ENCODE measurements at places on chromosomes 2 and 18.

DNA sequence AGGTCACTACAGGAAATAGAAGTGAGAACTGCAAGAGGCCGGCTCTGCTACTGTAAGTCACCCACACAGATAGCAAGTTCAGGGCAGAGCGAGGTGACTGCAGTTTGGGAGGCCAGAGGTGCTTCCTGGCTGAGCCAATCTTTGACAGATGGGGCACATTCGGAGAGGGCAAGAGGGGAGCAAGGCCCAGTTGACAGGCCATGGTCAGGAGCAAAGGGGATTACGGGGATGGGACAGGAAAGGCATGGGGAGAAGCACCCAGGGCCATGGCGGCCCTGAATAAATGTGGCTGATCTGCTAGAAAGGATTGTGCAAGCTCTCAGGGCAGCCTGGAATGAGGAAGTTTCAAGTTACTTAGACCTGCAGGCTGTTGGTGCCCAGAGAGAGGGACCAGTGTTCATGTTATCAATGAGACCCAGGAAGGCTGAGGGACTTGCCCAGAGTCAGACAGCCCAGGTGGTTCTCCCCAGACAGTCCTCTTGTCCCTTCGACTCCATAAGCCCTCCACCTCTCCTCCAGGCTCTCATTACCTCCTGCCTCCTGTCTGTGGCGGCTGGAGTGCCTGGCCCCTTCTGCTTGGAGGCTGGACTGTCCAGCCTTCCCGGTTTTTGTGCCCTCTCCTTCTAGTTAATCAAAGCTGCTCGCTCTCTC, 123.3 kb downstream of the CTIF start:
- DNase-seq = peak; percentile 28

- DNase-seq = no peak
These were observed 72.2 kb downstream of the HDAC4 start for GRCh38 chr2:239328351-239329191.

DNA sequence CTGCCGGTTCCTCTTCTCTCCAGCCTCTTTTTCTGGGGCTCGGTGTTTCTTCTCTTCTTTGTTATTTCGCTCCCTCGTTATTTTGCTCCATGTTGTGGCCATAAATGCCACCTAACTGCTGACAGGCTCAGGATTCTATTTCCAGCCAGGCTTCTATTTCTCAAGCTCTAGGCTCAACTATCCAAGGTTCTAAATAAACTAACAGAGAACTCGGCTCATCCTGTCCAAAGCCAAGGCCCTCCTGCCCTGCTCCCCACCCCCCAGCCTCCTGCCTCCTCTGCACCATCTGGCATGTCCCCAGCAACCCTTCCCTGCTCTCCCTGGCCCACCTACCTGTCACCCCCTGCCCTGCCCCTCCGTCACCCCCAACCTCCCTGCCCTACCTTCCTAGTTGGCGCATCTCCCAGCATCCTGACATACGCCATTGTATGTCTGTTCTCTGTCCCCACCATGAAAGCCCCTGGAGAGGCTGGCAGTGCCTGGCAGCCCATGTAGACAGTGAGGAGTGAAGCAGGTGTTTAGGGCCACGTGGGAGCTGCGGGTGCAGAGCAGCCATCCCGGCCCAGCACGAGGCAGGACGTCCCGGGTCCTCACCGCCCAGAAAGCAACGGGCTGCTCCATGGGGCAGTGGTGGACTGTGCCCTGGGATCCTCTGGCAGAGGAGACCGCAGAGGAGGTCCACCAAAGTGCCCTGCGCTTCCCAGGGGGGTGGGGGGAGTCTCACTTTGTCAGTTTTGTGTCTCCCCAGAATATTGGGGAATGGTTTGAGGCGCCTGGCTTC, 186.9 kb downstream of the TWIST2 start:
- no peak for DNase-seq

- no peak for DNase-seq
These were observed 86.9 kb downstream of the TRIB2 start for GRCh38 chr2:12803607-12804006.

DNA sequence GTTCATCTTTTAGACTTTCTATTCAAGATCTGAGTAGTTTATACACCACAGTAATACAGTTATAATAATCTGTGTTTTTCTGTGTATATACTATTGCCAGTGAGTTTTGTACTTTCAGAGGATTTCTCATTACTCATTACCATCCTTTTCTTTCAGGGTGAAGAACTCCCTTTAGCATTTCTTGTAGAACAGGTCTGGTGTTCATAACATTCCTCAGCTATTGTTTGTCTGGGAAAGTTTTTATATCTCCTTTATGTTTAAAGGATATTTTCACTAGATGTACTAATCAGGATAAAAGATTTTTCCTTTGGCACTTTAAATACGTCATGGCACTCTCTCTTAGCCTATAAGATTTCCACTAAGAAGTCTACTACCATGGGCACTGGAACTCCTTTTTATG, 705.5 kb downstream of the SLC4A3 start:
- no peak for DNase-seq

GRCh38 chr2:142175813-142176338, 45.1 kb upstream of the LRP1B start:
- DNase-seq = no peak

DNA sequence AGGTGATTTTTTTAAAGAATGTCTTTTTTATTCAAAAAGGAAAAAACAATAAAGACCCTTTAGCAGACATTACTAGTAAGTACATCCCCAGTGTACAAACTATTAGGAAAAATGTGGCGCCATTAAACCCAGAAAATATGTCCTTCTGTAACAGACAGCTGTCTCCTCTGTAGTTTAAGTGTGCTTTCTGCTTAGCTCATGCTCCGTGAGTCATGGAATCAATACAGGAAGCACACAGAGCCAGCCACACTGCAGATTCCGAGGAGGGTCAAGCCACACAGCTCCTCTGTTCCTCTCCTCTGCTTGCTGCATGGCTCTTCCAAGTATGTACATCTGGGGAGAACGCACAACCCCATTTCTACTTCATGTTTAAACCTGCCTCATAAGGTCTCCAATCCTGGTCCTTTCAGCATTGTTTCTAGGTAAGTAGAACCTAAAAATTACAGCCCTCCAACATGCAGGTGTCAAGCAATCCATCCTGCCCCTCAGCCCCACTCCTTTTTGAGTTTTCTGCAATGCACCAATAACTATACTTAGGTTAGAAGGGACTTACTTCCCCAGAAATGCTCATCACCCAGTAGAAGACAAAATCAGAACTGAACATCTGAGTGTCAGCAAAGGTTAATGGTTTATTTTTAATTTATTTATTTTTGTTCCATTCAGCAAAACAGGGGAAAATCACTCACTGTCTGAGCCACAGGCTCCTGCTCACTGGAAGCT, 37.5 kb downstream of the ACVR1 start:
- peak; percentile 59 for DNase-seq

- no peak for DNase-seq
These were observed 12.5 kb downstream of the GAREM2 start for GRCh38 chr2:26185304-26185928.

- no peak for DNase-seq
These were observed 387.8 kb downstream of the CDH7 start for GRCh38 chr18:66138642-66139041.

DNA sequence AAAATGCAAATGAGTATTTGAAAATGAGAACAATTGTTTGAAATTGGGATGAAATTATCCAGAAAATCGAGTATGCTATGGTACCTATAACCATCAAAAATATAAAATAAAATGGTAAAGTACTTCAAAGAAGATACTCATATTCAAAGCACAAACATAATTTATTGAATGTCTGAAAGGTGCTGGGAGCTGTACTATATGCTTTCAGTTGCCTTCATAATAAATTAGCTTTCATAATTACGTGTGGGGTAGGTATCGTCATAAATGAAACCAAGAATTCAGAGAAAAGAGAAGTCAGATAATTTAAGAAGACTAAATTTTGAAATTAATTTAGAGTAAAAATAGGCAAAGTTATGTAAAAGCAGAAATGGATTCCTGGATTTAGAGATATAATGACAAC, 721.9 kb upstream of the ACVR2A start:
- DNase-seq = no peak

GRCh38 chr2:231917280-231918066, 8.7 kb downstream of the NPPC start:
- DNase-seq = no peak

Measured in common myeloid progenitor, CD34-positive (primary cell).